ENCODE measurements at places on chromosomes 1 and 21.

- no peak for DNase-seq
Measured at GRCh38 chr1:92739669-92740524, 45.0 kb downstream of the EVI5 start.

DNA sequence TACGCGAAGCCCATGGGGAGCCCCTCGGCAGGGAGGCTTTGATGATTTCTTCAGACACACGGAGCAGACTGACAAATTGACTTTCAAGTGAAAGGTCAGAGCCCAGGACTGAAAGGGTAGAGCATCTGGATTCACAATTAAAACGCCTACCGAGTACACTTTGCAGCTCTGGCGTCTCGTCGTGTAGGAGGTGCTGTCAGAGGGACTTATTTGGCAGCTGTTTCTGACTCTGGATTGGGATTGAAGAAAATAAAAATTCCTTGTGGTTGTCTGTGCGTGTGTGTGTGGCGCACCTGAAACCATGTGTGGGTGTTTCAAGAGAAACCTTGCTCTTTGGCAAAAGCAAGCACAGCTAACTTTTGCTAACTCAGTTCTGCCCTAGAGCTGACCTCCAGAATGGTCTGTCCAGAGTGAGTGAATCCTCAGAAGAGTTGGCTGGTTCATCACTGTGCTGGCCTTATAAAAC, 348.7 kb downstream of the HLX start:
- DNase-seq: no peak

GRCh38 chr1:94079080-94079940, 41.6 kb downstream of the ABCA4 start:
- DNase-seq: no peak

- no peak for DNase-seq
Measured at GRCh38 chr21:34034369-34035014, 38.9 kb upstream of the MRPS6 start.

DNA sequence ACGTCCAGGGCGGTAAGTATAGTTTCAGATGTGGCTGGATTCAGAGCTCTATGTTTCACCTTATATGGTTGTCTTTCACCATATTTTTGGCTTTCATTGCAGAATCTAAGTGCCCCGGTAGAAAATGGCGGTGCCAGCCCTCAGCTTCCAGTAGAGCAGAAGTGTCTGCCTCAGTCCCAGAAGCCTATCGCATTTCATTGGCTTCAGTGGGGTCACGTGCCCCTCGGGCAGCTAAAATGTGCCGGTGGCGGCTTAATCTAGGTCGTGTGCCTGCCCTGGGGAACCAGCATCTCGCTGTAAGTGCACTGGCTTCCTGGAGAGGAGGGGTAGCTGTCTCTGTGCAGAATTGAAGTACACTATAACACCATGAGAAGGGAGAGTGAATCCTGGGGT, 107.4 kb upstream of the MAGI3 start:
- no peak for DNase-seq

DNA sequence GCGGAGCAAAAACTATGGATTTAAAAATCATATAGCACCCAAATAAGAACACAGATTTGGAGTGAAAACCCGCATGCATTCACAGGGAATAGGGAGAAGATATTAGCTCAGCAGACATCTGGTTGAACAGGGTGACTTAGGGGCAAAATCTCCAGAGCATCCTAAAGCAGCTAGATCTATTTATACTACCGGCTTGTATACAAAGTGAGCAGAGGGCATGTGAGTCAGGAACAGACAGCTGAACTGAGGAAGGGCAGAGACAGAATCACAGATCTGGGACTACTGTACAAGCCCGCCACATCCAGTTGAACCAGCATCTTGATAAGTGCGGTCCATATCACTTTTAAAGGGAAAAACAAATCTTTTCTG, 35.2 kb upstream of the EXOSC10 start:
- DNase-seq: no peak

GRCh38 chr21:30478004-30478403, 2.2 kb downstream of the KRTAP19-1 start:
- DNase-seq: no peak

DNA sequence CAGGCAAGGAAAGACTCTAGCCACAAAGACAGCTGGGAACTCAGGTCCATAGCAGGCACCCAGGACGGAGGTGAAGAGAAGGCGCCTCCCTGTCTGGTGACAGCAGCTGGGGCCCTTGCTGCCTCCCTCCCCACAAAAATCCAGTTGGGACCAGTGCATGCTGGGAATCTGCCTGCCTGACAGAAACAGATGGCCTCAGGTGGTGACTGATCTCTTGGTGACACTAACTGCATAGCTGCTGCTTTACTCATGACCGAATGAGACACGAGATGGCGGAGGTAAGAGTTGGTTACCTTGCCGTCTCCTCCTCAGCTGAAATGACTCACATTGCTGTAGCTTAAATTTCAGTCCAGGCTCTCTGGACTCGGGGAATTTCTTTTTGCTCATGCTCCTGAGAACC, 130.3 kb downstream of the FGGY start:
- no peak for DNase-seq

DNA sequence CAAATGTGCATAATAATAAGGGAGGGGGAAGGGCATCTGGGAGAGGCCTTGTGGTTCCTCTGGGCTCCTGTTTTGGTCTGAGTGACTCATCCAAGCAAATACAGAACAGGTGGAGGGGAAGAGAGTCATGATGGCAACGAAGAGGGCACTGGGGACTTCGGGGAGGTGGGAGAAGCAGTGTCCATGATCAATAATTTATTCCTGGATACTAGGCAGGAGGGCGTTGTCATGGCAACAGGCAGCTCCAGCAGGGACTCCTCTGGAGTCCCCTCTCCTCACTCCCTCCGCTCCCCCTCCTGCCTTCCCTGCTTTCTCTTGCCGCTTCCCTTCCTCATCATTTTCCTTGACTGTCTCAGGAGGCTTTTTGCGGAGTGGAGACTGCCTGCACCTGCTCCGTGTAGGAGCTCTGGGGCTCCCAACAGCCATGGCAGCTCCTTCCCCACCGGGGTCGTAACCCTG, 12.3 kb upstream of the NFASC start:
- DNase-seq: no peak

DNA sequence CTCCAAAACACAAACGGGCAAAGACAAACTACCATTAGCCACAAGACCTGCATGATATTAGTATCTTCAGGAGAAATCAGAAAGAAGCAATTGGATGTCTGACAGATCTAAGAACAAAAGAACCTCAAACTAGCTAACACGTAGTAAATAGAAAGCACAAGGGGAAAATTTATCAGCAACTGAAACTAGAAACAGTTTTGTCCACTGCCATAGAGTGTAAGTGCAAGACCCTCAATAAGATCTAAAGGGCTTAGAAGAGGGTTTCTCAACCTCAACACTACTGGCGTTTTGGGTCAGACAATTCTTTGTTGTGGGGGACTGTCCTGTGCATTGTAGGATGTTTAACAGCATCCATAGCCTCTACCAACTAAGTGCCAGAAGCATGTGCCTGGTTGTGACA, 54.0 kb downstream of the KLHL20 start:
- DNase-seq: no peak

- DNase-seq: no peak
Measured at GRCh38 chr1:187715483-187715882, 886.7 kb downstream of the PLA2G4A start.

DNA sequence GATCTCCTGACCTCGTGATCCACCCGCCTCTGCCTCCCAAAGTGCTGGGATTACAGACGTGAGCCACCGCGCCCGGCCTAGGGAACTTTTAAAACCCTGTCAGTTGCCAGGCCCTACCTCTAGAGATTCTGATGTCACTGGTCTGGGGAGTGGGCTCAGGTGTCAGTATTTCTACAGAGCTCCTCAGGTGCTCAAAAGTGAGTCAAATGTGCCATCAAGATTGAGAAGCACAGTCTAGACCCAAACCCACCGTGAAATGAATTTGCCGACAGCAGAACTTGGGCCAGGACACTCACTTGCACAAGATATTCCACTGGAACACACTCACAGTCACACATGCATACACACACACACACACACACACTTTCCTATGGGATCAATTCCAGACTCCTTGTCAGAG, 215.5 kb downstream of the RRAGC start:
- DNase-seq: no peak

DNA sequence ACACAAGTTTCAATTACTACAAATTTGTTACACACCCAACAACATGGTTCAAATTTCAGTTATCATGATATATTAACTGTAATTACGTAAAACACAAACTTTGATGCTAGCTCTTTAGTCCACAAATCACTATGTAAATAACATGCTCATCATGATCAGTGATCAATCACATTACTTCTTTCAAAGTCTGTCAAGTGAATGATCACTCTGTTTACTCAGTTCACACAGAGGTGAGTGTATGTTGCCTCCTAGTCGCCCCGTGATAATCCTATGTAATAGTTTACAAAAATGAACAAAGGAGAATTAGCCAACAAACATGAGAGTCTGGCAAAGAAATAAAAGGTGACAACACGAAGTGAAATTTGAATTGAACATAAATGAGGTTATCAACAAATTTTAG, 14.3 kb downstream of the EDEM3 start:
- no peak for DNase-seq

GRCh38 chr1:29903548-29904166, 667.3 kb downstream of the PTPRU start:
- DNase-seq: no peak

- DNase-seq: no peak
Measured at GRCh38 chr1:102842606-102843005, 265.7 kb downstream of the COL11A1 start.

DNA sequence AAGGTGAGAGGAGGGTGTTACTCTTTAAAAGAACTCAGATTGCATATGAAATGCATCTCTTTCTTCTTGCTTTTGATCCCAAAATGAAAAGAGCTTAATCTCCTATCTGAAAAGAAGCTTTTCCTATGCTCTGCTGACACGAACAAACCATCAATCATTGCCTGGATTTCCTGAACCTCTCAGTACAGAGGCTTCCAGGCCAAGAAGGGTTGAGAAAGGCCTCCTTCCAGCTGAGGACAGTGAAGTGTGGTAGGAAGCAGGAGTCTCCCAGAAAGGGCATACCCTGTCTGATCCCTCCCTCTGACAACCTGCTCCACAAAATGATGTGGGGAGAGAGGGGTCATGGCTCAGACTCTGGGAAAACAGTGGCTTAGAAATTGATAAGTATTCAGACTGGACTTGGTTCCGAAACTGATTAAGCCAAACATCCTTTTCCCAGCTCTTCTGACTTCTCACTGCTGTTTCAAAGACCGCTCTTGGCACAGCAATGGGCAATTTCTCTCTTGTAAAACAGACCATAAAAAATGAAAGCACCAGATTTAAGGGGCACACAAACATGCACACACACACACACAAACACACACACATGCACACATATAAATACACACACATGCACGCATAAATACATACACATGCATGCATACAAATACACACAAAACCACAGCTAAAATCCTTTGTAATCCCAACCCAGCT, 310.3 kb downstream of the SIPA1L2 start:
- DNase-seq: no peak

- no peak for DNase-seq
Measured at GRCh38 chr1:101312147-101312546, 75.3 kb downstream of the S1PR1 start.

GRCh38 chr1:42333662-42334239, 1.3 kb downstream of the FOXJ3 start:
- no peak for DNase-seq

- DNase-seq: no peak
Measured at GRCh38 chr1:207311888-207312603, 9.4 kb upstream of the CD55 start.

DNA sequence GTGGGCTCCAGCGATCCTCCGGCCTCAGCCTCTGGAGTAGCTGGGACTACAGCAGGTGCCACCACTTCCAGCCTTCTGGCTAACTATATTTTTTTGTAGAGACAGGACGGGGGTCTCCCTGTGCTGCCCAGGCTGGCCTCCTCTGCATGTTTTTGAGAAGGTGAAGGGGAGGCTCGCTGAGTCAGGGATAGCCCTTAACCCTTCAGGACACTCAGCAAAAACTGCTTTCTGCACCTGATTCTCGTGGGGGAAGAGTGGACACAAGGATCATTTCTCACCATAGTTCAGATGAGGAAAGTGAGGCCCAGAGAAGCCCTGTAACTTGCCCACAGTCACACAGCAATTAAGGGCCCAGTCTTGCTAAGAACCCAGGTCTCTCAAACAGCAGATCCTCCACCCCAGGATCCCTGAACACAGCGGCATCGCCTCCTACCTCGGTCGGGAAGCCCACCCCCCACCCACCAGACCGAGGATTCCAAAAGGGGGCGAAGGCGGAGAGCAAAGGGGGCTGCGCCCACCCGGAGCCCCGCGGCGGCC, 1.3 kb downstream of the FGR start:
- DNase-seq: no peak

- no peak for DNase-seq
Measured at GRCh38 chr1:165927169-165927568, 99.8 kb downstream of the UCK2 start.

DNA sequence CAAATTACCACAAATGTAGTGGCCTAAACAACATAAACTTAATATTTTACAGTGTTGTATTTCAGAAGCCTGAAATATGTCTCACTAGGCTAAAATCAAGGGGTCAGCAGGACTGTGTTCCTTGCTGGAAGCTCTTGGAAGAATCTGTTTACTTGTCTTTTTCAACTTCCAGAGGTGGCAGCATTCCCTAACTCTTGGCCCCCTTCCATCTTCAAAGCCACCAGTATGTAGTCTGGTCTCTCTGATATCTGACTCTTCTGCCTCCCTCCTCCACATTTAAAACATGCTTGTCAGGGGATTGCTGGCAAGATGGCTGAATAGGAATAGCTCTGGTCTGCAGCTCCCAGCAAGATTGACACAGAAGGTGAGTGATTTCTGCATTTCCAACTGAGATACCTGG, 567.5 kb downstream of the PLA2G4A start:
- no peak for DNase-seq

DNA sequence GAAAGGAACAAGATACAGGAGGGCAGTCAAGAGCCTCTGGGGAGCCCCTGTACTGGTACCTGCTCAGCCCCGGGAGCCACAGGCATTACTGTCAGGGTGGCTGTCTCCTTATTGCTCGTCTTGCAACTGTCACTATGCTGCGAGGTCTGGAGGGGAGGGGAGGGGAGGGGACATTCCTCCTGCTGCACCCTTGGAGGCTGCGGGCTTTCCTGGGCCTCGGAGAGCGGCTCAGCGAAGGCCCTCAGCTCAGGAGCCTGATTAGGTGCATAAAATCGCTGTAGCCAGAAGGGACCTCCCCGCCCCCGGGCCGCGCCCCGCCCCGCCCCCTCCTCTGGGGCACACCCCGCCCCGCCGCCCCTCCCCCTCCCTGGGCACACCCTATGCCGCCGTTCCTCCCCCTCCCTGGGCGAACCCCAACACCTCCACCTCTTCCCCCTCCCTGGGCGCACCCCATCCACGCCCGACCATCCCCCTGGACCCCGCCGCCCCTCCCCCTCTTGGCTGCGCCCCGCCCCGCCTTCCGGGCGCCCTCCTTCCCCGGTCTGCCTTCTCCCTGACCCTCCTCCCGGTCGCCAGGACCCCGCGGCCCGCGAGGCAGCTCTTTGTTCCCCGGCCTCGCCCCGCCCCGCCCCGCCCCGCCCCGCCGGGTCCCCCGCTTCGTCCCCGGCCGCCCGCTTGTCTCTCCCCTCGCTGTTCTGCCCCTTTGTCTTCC, 35.5 kb downstream of the CACHD1 start:
- DNase-seq: no peak

- DNase-seq: no peak
Measured at GRCh38 chr1:160459687-160460086, 59.3 kb downstream of the VANGL2 start.

Measured in globus pallidus (tissue), 1 donor.